IMR-90 (cell line): ENCODE measurements at places on chromosomes 1 and 21.

DNA sequence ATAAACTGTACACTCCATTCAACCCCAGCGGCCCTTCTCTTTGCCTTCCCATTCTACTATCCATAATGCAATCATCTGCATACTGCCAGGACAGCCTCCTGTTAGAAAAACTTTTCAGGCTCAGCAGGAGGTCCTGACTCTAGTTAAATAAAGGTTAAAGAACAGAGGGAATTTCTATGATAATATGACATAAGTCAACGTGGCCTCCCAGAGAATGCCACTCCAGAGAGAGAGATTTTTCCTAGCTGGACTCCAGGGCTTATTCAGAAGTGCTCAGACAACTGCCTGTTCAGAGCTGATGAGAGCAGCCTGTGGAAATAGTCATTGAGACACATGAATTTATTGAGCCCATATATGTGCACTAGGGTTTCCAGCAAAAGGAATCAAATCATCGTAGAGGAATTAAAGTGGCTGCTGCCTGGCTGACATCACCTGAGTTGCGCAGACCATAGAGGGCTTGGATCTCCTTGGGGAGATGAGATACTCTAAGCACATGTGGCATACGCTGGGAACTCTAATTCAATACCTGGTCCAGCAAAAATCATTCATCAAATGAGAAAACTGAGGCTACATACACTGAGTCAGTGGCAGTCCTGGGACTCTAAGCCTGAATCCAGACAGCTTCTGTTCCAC is 736.2 kb downstream of the PTPRU start:
- no peak for DNase-seq
- H3K4me1 ChIP-seq = no peaks in the 10 kb centered on the region
- no peaks in the 10 kb centered on the region for H3K27me3 ChIP-seq

DNA sequence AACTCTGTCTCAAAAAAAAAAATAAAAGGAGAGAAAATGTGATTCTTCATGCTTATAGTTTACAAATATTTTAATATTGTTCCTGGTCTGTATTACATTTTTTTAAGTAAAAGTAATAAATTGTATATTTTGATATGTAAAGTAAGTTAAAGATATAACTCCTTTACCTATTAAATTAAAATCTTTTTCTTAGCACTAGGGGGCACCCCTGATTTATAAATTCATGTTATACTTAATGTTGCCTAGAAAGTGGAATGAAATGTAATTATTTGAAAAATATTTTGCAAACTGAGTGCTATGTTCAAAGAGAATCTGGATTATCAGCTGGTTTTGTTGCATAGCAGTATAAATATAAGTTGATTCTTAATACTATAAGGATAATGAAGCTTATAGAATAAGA is 49.2 kb downstream of the RALGPS2 start:
- peaks cover 2% of the 10 kb centered on the region; the same call in 1 of the 2 replicates for H3K4me1 ChIP-seq
- peaks cover 8% of the 10 kb centered on the region for H3K36me3 ChIP-seq
- DNase-seq = peak; percentile 28
- no peak overlapping the region for H3K4me3 ChIP-seq
- H3K27ac ChIP-seq = no peak overlapping the region
- H3K27me3 ChIP-seq = no peaks in the 10 kb centered on the region

- no peaks in the 10 kb centered on the region; the same call in none of the 2 replicates for H3K27me3 ChIP-seq
- H3K4me3 ChIP-seq = no peak overlapping the region
- H3K36me3 ChIP-seq = no peaks in the 10 kb centered on the region
- DNase-seq = no peak
- no peak overlapping the region for H3K27ac ChIP-seq
These were observed 148.2 kb downstream of the PTPRU start for GRCh38 chr1:29384496-29385015.

DNA sequence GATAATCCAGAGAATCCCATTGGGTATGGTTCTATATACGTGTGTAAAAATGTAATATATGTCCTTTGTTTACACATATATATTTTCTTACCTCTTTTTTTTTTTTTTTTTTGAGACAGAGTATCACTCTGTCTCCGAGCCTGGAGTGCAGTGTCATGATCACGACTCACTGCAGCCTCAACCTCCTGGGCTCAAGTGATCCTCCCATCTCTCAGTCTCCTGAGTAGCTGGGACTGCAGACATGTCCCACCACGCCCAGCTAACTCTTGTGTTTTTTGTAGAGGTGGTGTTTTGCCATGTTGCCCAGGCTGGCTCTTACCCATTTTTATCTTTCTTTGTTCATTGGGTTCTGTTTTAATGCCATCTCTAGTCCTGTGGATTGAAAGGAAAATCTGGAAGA is 59.5 kb downstream of the ZBTB17 start:
- H3K4me3 ChIP-seq = no peak overlapping the region
- H3K27ac ChIP-seq = peak overlapping the region; percentile 63; the same call in 1 of the 2 replicates
- peak; percentile 63 for DNase-seq
- H3K27me3 ChIP-seq = no peaks in the 10 kb centered on the region
- peaks cover 10% of the 10 kb centered on the region for H3K36me3 ChIP-seq

DNA sequence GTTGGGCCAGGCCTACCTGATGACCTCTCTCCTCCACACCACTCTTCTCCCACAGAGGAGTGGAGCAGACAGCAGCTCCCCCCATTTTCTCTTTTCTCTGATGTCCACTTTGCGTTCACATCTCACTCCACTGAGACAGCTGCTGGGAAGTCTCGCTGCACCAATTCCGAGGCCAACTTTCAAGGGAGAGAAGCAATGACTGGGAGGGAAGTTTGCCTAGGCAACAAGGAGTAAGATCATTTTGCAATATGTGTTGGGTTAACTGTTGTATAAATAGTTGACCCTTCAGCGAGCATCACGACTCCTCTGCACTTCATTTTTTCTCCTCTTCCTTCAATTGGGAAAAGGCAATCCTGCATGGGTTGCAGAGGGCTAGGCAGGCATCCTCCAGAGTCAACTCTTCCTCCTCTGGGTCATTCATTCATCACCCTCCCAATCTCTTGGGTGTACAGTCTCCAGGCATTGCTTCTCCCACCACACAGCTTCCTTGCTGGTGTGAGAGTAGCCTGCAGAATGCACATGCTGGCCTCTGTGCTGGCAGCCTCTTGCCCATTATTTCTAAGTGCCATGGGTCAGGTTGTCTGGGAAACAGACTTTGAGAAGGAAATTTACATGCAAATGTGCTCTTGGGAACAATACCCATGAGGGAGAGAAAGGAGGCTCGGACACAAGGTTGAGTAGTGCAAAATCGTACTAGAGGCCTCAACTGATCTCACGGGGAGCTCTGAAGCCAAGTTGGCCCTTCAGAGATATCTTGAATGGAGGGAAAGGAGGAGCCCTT is 75.8 kb upstream of the BCAR3 start:
- no peak overlapping the region for H3K4me3 ChIP-seq
- no peaks in the 10 kb centered on the region for H3K36me3 ChIP-seq
- H3K4me1 ChIP-seq = peaks cover 27% of the 10 kb centered on the region
- no peaks in the 10 kb centered on the region; the same call in 1 of the 2 replicates for H3K27me3 ChIP-seq
- no peak overlapping the region for H3K27ac ChIP-seq

- H3K36me3 ChIP-seq = no peaks in the 10 kb centered on the region
- no peak overlapping the region for H3K27ac ChIP-seq
- H3K27me3 ChIP-seq = no peaks in the 10 kb centered on the region
- no peak for DNase-seq
These were observed 90.0 kb downstream of the SYT14 start for GRCh38 chr1:210027994-210028393.

DNA sequence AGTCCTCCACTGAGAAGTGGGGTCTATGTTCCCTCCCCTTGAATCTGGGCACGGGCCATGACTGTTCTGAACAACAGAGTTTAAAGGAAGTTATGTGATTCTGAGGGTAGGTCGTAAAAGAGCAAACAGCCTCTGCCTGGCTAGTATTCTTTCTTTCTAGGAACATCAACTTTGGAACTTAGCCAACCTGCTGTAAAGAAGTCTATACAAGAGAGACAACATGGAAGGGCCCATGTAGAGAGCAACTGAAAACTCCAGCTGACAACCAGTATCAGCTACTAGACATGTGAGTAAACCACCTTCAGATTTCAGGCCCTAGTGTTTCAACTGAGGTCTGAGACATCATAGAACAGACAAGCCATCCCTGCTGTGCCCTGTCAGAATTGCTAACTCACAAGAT is 7.5 kb downstream of the SELENOF start:
- H3K4me1 ChIP-seq = no peaks in the 10 kb centered on the region
- H3K27me3 ChIP-seq = no peaks in the 10 kb centered on the region
- DNase-seq = no peak
- H3K27ac ChIP-seq = no peak overlapping the region
- H3K36me3 ChIP-seq = peaks cover 8% of the 10 kb centered on the region

DNA sequence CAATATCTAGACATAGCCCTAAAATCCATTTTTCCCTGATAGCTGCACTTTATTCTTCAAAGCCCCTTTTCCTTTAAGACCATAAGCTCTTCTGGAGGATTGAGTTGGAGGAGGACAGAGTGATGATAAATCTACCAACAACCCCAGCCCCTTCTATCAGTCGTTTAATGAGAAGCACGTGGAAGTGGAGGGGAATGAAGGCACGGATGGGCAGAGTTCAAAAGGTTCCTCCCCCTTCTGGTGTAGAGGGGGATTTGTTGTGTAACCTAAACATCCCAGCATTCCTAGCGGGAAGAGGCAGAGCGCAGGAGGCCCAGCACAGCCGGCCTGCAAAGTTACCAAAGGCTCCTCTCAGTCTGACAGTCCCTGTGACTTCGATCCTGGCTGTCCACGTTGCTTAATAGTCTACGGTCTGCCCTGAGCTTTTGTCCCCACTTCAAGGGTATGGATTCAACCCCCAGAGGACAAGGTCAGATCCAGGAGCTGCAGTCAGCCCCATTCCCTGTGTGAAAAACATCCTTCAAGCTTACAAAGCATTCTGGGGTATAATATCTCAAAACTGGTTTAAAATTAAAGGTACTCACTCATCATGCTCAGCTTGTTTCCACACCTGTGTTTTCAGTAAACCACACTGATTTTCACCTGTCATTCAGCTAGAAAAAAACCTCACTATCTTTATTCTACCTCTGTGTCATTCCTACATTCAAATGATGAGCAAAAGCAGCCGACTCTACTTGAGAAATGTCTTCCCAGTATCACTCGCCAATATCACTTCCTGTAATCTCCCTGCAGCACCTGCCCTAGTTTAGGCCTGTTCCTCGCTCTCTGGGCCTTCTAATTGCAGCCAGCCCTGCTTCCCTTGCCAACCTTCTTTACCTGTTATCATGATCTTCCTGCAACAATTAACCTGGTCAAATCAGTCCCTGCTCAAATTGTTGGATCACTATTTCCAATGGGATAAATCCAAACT is 117.9 kb downstream of the PLPP3 start:
- no peak overlapping the region for H3K27ac ChIP-seq
- H3K36me3 ChIP-seq = no peaks in the 10 kb centered on the region
- H3K27me3 ChIP-seq = no peaks in the 10 kb centered on the region
- H3K4me1 ChIP-seq = no peaks in the 10 kb centered on the region
- no peak overlapping the region for H3K4me3 ChIP-seq

- no peak for DNase-seq
- H3K27ac ChIP-seq = no peak overlapping the region
- peaks cover 4% of the 10 kb centered on the region for H3K36me3 ChIP-seq
- no peak overlapping the region for H3K4me3 ChIP-seq
These were observed 24.0 kb downstream of the NPHP4 start for GRCh38 chr1:5968161-5968736.

GRCh38 chr21:41670056-41670805 is 96.6 kb downstream of the RIPK4 start:
- no peak overlapping the region for H3K4me3 ChIP-seq
- H3K36me3 ChIP-seq = no peaks in the 10 kb centered on the region
- 0 out of 2 replicates have a peak, but pooled peaks cover 2% of the 10 kb centered on the region for H3K4me1 ChIP-seq
- no peak overlapping the region for H3K27ac ChIP-seq
- peaks cover 14% of the 10 kb centered on the region for H3K27me3 ChIP-seq
- no peak for DNase-seq

- peaks cover 20% of the 10 kb centered on the region for H3K27me3 ChIP-seq
- no peak overlapping the region for H3K4me3 ChIP-seq
- no peaks in the 10 kb centered on the region for H3K36me3 ChIP-seq
- no peak overlapping the region for H3K27ac ChIP-seq
- no peak for DNase-seq
These were observed 143.0 kb upstream of the MAGI3 start for GRCh38 chr1:113247355-113247754.

DNA sequence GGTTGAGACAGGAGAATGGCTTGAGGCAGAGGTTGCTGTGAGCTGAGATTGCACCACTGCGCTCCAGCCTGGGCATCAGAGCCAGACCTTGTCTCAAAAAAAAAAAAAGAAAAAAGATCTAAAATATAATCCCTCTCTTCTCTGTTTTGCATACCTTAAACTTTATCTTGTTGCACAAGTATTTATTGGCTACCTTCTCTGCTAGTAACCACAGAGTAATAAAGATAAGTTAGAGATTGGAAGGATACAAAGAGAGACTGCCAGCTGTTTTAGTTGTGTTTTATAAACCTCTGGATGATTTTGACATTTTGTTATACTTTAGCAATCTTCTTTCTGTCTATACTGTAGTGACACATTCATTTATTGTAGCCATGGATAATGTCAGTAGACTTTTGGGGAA is 27.7 kb downstream of the AGO3 start:
- DNase-seq = no peak
- no peaks in the 10 kb centered on the region for H3K27me3 ChIP-seq
- no peak overlapping the region for H3K27ac ChIP-seq

- H3K27ac ChIP-seq = no peak overlapping the region
- peaks cover 32% of the 10 kb centered on the region for H3K36me3 ChIP-seq
- H3K4me3 ChIP-seq = no peak overlapping the region
- no peak for DNase-seq
These were observed 71.8 kb downstream of the CLSTN1 start for GRCh38 chr1:9751971-9752370.

DNA sequence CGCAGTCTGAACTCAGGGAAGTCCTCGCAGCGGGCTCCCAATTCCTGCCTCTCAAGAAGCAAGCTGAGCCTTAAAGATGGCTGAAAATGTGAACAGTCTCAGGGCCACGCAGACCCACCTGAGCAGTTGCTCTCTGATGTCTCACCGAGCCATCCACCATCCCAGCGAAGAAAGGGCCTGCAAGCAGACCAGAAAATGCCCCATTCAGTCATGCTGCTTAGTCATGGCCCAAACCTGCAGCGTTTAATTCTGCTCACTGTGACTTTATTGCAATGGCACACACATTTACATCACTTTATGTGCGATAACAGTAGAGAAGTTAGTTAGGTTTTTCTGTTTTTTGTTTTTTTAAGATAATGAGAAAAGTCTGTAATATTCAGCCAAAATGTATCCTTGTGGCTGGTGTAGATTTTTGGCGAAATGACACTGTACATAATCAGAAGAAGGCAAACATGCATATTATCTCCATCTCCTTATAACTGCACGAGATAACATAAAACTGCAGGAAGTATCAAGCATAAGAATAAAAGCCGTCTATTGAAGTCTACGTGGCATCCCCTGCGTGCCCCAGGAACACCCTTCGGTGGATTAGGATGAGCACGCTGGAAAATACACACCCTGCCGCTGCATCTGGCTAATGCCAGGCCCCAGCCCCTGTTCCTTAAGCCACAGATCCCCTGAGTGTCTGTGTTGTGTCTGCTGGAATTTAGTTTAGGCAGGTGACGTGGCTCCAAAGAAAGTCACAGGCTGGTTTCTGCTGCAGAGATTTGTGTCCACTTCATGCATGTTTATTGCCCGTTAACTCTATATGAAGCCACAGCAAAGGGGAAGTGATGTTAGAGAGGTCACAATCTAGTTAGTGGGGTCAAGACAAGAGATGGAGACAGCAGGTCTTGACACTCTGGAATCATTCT is 119.8 kb upstream of the IRF2BP2 start:
- DNase-seq = peak; percentile 58
- peaks cover 41% of the 10 kb centered on the region for H3K4me1 ChIP-seq
- no peaks in the 10 kb centered on the region for H3K36me3 ChIP-seq
- no peaks in the 10 kb centered on the region for H3K27me3 ChIP-seq
- H3K27ac ChIP-seq = no peak overlapping the region

GRCh38 chr1:198667186-198667585 is 28.3 kb downstream of the PTPRC start:
- no peaks in the 10 kb centered on the region for H3K27me3 ChIP-seq
- no peak overlapping the region for H3K4me3 ChIP-seq
- no peak for DNase-seq
- peaks cover 10% of the 10 kb centered on the region for H3K4me1 ChIP-seq
